T-helper 17 cell (primary cell): ENCODE measurements at places on chromosomes 7 and 10.

DNA sequence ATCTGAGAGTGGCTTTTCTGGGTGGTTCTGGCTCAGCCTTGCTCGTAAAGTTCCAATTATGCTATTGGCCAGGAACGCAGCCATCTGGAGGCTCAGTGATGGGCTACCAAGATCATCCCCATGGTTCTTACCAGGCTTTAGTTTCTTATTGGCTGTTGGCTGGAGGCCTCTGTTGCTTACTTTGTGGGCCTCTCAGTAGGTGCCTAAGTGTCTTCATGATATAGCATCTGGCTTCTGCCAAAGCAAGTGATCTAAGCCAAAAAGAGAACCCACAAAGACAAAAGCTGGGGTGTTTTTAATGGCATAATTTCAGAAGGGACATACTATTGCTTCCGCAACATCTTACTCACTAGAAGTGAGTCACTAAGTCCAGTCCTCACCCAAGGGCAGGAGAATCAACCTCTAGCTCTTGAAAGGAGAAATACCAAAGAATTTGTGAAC, 132.0 kb upstream of the MDFIC start:
- no peak for DNase-seq
- no peaks in the 10 kb centered on the region for H3K36me3 ChIP-seq
- H3K4me1 ChIP-seq = peaks cover 6% of the 10 kb centered on the region
- no peak overlapping the region for H3K27ac ChIP-seq
- H3K4me3 ChIP-seq = no peak overlapping the region

- no peaks in the 10 kb centered on the region for H3K4me1 ChIP-seq
- H3K27ac ChIP-seq = no peak overlapping the region
- no peak for DNase-seq
- H3K36me3 ChIP-seq = no peaks in the 10 kb centered on the region
- no peaks in the 10 kb centered on the region for H3K27me3 ChIP-seq
These were observed 201.2 kb downstream of the PTN start for GRCh38 chr7:137142376-137142775.

DNA sequence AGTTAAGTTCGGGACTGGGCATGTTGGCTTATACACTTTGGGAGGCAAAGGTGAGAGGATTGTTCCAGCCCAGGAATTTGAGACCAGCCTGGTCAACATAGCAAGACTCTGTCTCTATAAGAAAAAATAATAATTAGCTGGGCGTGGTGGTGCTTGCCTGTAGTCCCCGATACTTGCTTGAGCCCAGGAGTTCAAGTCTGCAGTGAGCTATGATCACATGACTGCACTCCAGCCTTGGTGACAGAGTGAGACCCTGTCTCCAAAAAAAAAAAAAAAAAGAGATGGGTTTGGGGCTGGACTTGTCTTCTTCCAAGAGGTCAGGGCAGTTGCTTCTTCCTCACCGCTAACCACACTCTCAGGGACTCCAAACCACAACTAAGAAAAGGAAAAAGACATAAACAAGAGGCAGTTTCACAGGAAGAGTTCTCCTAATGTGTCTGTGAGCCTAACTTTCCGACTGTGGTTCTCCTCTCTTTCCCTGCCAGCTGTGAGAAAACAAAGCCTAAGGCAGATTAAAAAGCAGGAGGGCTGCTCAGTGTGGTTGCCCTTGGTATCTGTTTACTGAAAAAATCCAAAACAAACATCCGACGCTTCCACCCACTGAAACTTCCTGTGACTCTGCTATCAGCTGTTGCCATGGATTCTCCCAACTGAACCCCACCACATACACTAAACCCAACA, 2.4 kb upstream of the SERPINE1 start:
- no peak for DNase-seq
- peaks cover 33% of the 10 kb centered on the region for H3K4me1 ChIP-seq
- H3K27ac ChIP-seq = no peak overlapping the region

DNA sequence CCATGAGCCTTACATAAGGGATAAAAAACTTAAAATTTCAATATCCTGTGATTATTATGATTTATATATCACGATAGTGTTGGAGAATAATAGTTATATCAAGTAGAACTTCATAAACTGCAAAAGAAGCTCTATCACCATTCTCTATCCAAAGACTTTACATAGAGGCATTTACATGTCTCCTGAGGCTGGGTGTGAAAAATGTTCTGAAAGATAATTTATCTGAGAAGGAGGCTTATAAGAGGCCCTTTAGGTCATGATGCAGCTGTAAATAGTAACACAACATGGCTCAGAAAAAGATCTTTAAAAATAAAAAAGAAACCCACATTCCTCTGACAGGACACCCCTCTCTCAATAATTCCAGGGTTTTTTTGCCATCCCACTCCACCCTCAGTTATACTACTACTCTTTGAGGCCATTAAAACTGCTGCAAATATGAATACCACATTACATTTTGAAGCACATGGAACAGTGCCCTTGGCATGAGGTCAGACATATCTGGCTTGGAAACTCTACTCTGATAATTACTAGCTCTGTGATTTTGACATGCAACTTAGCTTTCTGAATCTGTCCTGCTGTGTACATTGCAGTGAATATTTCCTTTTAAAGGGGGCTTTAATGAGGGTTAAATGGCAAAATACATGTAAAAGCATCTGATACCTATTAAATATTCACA, 55.5 kb downstream of the SLC16A12 start:
- H3K4me3 ChIP-seq = no peak overlapping the region
- H3K27ac ChIP-seq = no peak overlapping the region
- H3K27me3 ChIP-seq = peaks cover 41% of the 10 kb centered on the region
- no peaks in the 10 kb centered on the region for H3K4me1 ChIP-seq
- H3K36me3 ChIP-seq = no peaks in the 10 kb centered on the region

- H3K4me3 ChIP-seq = no peak overlapping the region
- H3K36me3 ChIP-seq = no peaks in the 10 kb centered on the region
- H3K4me1 ChIP-seq = no peaks in the 10 kb centered on the region
- no peak overlapping the region for H3K27ac ChIP-seq
- H3K27me3 ChIP-seq = no peaks in the 10 kb centered on the region
These were observed 28.9 kb downstream of the CPA1 start for GRCh38 chr7:130409067-130409711.

DNA sequence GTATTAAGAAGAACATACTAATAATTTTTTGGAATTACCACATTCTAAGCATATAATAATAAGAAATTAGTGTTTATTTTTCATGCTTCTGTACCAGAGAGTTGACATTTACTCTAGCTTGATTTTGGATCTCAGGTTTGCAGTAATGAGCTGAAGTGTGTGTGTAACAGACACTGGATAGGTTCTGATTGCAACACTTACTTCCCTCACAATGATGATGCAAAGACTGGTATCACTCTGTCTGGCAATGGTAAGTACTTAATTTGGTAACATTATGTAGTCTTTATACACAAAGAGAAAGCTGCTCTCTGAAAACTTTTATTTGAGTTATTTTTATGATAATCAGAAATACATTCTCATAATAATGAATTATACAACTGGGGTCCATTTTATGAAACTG, 54.1 kb downstream of the SRI start:
- H3K4me3 ChIP-seq = no peak overlapping the region
- no peak for DNase-seq
- H3K27ac ChIP-seq = no peak overlapping the region
- H3K27me3 ChIP-seq = no peaks in the 10 kb centered on the region
- peaks cover 2% of the 10 kb centered on the region for H3K4me1 ChIP-seq

DNA sequence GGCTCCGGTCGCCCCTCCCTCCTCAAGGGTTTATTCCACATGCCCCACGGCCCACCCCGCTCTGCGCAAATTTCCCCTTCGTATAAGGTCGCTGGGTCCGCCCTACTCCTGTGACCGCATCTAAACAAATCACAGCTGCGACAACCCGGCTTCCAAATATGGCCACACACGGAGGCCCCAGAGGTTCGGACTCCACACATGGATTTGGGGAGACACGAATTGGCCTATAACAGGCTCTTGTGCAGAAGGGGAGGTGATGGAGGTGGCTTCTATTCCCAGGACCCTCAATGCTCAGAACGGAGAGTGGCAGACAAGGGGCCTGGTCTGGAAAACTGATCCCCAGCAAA, 90.1 kb downstream of the FOXL3 start:
- no peak overlapping the region for H3K27ac ChIP-seq
- H3K4me1 ChIP-seq = peaks cover 25% of the 10 kb centered on the region
- H3K27me3 ChIP-seq = no peaks in the 10 kb centered on the region
- peak overlapping the region; percentile 83 for H3K4me3 ChIP-seq
- DNase-seq = no peak
- no peaks in the 10 kb centered on the region for H3K36me3 ChIP-seq

DNA sequence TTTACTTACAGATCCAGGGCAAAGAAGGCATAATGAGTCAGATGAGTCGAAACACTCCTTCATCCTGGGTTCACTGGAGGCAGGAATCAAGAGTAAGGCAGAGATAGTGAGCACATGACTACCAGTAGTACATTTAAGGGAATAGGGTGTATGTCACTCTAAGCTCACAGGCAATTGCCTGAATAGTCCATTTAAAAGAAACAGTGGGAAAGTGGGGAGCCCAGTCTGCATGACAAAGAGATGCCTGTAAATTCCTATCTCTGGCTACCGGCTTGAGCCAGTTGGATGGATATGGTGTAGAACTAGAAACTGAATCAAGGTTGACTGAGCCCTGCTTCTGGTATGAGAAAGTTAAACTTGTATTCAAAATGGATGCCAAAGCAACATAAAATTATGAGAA, 861.5 kb upstream of the ZWINT start:
- DNase-seq = no peak
- H3K27me3 ChIP-seq = no peaks in the 10 kb centered on the region
- no peaks in the 10 kb centered on the region for H3K36me3 ChIP-seq

- H3K27ac ChIP-seq = no peak overlapping the region
- no peak for DNase-seq
- no peaks in the 10 kb centered on the region for H3K36me3 ChIP-seq
- H3K4me3 ChIP-seq = no peak overlapping the region
These were observed 153.5 kb downstream of the LSM5 start for GRCh38 chr7:32336726-32337125.

DNA sequence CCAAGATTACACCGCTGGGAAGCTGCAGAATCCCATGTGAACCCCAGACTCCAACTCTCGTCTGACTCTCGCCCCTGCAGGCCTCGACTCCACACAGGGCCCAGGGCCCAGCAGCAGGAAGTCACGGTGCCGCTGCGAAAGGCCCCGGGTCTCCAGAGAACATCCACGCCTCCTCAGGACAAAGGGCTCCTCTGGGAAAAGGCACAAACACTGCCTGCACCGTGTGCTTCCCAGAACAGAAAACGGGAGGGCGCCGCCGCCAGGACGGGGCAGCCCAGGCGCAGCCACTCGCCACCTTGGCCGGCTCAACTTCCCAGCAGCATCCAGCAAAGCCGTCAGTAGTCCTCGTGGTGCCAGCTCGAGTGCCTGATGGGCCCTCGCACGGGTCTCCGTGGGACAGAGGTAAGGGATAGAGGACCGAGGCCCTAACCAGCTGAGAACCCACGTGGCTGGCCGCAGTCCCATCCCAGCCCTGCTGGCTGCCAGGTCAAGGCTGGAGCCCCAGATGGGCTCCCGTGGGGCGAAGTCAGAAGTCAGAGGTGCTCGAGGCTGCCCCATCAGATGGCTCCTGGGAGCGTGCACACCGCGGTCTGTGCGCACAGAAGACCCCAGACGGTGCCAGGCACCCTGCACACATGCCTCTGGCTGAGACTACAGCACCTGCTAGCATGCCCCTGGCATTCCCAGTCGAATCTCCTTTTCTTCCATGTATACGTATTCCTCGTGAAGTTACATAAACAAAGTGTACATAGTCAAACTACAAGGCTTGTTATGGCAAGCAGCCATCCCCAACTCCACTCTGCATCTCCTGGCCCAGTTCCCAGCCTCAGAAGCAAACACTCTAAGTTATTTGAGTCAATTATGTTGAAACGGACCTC, 60.2 kb downstream of the MAD1L1 start:
- no peak overlapping the region for H3K27ac ChIP-seq
- no peak for DNase-seq
- H3K36me3 ChIP-seq = peaks cover 4% of the 10 kb centered on the region
- H3K4me3 ChIP-seq = no peak overlapping the region
- peaks cover 8% of the 10 kb centered on the region for H3K4me1 ChIP-seq
- no peaks in the 10 kb centered on the region for H3K27me3 ChIP-seq

- no peaks in the 10 kb centered on the region for H3K4me1 ChIP-seq
- no peaks in the 10 kb centered on the region for H3K36me3 ChIP-seq
These were observed 102.3 kb downstream of the SORBS1 start for GRCh38 chr10:95458871-95459270.

- peaks cover 2% of the 10 kb centered on the region for H3K27me3 ChIP-seq
- H3K4me3 ChIP-seq = peak overlapping the region; percentile 93
- H3K4me1 ChIP-seq = peaks cover 30% of the 10 kb centered on the region
- peaks cover 2% of the 10 kb centered on the region for H3K36me3 ChIP-seq
These were observed 904 bp downstream of the R3HCC1L start for GRCh38 chr10:98135222-98135899.

GRCh38 chr7:31318313-31318712, 22.2 kb downstream of the NEUROD6 start:
- H3K4me1 ChIP-seq = no peaks in the 10 kb centered on the region
- no peaks in the 10 kb centered on the region for H3K27me3 ChIP-seq
- H3K36me3 ChIP-seq = no peaks in the 10 kb centered on the region
- no peak overlapping the region for H3K4me3 ChIP-seq
- H3K27ac ChIP-seq = no peak overlapping the region

GRCh38 chr10:133275684-133276092, 980 bp downstream of the ADAM8 start:
- DNase-seq = no peak
- peak overlapping the region; percentile 95 for H3K4me3 ChIP-seq
- peak overlapping the region; percentile 96 for H3K27ac ChIP-seq
- peaks cover 24% of the 10 kb centered on the region for H3K4me1 ChIP-seq
- H3K36me3 ChIP-seq = no peaks in the 10 kb centered on the region

DNA sequence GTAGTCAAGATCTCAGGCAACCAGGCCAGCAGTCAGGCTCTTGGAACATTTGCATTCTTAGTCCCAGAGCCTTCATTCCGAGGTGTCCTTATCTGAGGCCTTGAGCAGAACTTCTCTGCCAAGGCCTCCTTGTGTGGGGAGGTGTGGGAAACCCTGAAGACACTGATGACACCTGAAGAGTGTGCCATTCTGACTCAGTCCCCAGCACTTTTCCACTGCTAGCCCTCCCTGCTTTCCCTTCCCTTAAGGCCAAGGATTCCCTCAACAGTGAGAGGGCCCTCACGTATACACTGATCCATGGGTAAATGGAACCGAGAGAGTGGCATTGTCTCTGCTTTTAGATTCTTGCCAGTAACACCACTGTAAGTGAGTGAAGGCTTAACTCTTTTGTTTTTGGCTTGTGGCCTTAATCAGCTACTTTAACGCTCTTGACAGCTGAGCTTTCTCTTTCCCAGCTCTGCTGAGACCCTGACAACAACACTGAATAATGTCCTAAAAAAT, 30.3 kb downstream of the TRDMT1 start:
- no peaks in the 10 kb centered on the region for H3K27me3 ChIP-seq
- H3K4me1 ChIP-seq = peaks cover 5% of the 10 kb centered on the region
- no peak for DNase-seq
- H3K27ac ChIP-seq = no peak overlapping the region

DNA sequence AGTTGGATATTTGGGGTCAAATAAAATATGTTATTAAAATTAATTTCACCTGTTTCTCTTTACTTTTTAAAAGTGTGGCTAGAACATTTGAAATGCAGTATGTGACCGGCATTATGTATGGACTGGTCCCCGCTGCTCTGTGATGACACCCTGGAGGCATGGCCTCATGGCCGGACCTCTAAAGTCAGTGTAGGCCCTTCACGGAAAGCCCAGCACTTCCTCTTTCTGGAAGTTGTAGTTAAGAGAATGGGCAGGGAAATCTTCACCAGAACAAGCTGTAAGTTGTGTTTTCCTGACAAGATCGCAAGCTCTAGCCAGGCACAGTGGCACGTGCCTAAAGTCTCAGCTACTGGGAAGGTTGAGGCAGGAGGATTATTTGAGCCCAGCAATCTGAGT, 38.3 kb upstream of the SRGN start:
- no peaks in the 10 kb centered on the region for H3K36me3 ChIP-seq
- H3K4me3 ChIP-seq = no peak overlapping the region
- peaks cover 18% of the 10 kb centered on the region for H3K4me1 ChIP-seq

- no peaks in the 10 kb centered on the region for H3K27me3 ChIP-seq
- H3K4me3 ChIP-seq = no peak overlapping the region
- H3K4me1 ChIP-seq = peaks cover 44% of the 10 kb centered on the region
- no peak for DNase-seq
- H3K27ac ChIP-seq = no peak overlapping the region
These were observed 163.7 kb downstream of the SND1 start for GRCh38 chr7:127815631-127816145.
